CD8-positive, alpha-beta memory T cell (primary cell): ENCODE measurements at places on chromosomes 16 and 17. TPM values are rescaled to one million over a fixed set of nuclear protein-coding genes. Genes with fewer than 3 reads are reported as not detected.
A peak's percentile ranks its signal among the peaks of the same experiment; 100 is the strongest.

PLA2G10 gene
- total RNA-seq = not detected

DNA sequence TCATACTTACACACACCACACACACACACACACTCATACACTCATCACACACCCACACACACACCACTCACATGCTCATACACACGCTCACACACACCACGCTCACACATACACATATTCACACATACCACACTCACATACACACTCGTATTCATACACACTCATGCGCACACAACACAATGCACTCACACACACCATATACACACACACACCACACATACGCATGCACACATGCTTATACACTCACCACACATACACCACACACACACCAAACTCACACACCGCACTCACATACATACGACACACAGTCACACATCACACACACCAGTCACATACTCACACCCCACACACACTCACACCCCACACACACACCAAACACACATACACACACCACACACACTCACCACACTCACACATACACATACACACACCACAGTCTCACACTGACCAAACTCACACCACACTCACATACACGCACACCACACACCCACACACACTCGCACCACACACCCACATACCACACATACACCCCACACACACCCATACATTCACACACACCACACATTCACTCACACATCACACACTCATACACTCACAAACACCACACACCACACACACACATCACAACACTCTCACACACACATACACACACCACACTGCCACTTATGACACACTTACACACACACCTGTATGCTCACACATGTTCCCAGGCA is 88.9 kb downstream of the IRX5 start:
- DNase-seq = no peak
- H3K36me3 ChIP-seq = no peaks in the 10 kb centered on the region
- no peak overlapping the region for H3K4me3 ChIP-seq
- H3K27ac ChIP-seq = no peak overlapping the region

DNA sequence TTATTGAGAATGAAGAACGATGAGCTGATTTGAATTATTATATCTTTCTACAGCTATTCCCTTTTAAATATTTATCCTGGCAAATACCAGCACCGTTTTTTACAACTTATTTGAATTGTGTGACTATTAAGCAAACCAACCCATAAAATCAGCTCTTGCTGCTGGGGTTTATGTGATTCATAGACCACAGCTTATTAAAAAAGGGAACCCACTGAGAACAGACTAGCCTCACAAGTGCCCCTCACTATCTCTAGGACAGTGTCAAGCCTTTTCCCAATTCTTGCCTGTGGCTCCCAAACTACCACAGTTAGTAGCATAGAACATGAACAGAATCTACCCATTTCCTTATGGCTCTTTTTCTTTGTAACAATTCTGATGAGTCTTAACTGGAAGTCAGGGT is 6.1 kb upstream of the LIG3 start:
- H3K4me3 ChIP-seq = no peak overlapping the region
- no peaks in the 10 kb centered on the region for H3K27me3 ChIP-seq
- no peak overlapping the region for H3K27ac ChIP-seq
- no peak for DNase-seq
- no peaks in the 10 kb centered on the region for H3K36me3 ChIP-seq

DNA sequence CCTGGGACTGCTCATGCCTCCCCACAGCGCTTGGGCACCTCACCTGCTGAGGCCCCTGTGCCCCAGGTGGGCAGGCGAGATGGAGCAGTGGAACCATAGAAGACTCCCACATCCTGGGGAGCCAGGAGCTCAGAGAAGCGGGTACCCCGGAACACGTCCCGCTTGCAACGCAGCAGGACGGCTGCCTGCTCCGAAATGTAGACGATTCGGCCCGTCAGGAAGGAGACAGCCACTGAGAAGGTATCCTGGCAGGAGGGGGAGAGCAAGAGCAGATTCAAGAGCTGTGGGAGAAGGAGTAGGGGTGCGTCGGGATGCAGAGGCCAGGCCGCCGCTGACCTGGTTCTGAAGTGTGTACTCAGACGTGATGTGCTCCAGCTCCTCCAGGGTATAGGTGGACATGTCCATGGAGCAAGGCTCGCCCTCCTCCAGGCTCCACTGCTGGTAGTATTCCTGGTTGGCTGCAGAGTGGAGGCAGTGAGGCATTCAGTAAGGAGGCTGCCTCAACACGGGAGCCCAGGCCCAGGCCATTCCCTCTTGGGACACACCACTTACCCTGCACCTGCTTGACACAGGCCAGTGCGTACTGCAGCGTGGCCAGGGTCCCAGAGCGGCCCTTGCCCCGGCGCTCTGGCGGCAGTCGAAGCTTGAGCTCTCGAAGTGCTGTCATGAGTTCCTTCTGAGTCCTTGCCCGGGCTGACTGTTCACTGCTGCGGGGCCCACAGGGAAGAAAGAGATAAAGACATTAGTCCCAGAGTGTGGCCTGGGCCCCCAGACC is 2.6 kb downstream of the PER1 start:
- peak overlapping the region; percentile 100 for H3K27ac ChIP-seq
- DNase-seq = no peak
- H3K27me3 ChIP-seq = no peaks in the 10 kb centered on the region
- peaks cover 53% of the 10 kb centered on the region for H3K36me3 ChIP-seq
- peaks cover 41% of the 10 kb centered on the region for H3K4me1 ChIP-seq

DNA sequence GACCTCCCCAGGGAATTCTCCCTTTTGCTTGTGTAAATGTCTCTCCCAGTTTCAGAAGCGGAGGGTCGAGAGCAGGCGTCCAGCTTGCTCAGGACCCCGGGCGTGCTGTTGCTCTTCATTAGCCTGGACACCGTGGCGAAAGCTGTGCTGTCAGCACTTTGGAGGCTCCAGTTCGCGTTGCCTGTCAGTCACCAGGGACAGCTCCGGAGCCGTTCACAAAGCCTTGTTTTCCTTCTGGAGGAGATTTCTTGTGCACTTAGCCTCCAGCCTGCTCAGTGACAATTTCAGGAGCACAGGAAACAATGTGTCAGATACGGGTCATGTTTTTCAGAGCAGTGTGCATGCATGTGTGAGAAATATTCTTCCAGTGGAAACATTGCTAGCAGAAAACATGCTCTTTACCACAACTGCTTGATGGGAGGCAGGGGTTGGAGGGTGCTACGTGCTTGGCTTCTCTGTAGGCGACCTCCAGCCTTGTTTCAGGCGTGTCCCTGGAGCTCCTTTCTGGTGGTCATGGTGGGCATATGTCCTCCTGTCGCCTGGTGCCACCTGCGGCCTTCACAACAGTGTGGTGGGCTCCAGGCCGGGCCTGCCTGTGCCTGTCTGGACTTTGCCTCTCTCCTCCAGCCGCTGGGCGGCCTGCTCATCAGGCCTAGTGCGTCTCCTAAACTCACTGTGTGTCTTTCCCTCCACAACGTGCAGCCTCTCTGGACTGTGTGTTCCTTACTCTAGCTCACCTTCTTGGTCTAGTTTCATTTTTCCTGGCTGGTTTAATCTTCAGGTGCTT is 29.0 kb downstream of the ZNF750 start:
- no peak for DNase-seq
- peaks cover 7% of the 10 kb centered on the region for H3K36me3 ChIP-seq
- no peak overlapping the region for H3K4me3 ChIP-seq
- no peaks in the 10 kb centered on the region for H3K4me1 ChIP-seq
- H3K27ac ChIP-seq = no peak overlapping the region

- DNase-seq = no peak
- no peak overlapping the region for H3K4me3 ChIP-seq
- H3K27me3 ChIP-seq = no peaks in the 10 kb centered on the region
- H3K4me1 ChIP-seq = no peaks in the 10 kb centered on the region
- H3K27ac ChIP-seq = no peak overlapping the region
- H3K36me3 ChIP-seq = no peaks in the 10 kb centered on the region
Measured at GRCh38 chr16:17585449-17586074, 114.8 kb upstream of the XYLT1 start.

DNA sequence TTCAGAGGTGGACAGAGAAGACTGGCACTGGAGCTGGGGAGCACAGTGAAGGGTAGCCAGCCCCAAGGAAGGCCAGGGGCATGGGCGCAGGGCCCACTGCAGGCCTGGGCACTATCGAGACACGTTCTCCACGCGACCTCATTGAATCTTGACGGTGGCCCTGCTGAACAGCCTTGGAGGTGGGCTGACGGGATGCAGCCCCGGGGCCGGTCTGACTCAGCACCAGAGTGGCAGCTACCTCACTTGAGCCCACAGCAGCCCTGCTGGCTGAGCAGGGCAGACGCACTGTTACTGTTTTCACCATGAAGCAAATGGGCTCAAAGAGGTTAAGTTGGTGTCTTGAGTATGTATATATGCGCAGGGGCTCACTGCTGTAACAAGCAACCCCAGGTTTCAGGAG is 78.8 kb upstream of the FOXF1 start:
- H3K27ac ChIP-seq = no peak overlapping the region
- H3K4me3 ChIP-seq = no peak overlapping the region
- H3K27me3 ChIP-seq = no peaks in the 10 kb centered on the region
- DNase-seq = no peak
- no peaks in the 10 kb centered on the region for H3K4me1 ChIP-seq

DNA sequence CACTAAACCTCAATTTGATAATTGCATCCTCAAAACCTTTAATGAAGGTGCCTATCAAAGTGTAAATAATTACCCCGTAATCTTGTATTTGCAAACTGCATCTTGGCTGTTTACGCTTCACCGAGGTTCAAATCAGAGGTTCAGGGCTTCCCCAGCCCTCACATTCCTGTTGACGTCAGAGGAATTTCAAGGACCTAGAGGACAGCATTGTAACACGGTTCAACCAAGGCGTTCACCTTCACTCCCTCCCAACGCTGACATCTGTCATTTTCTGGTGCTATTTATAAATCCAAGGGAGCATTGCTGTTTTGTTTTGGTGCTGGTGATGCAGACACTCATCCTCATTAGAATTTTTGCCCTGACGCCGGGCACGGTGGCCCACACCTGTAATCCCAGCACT is 691.6 kb upstream of the RBFOX1 start:
- no peaks in the 10 kb centered on the region for H3K27me3 ChIP-seq
- no peak overlapping the region for H3K4me3 ChIP-seq
- H3K36me3 ChIP-seq = no peaks in the 10 kb centered on the region

- H3K36me3 ChIP-seq = no peaks in the 10 kb centered on the region
- DNase-seq = no peak
- H3K4me1 ChIP-seq = peaks cover 21% of the 10 kb centered on the region
- no peak overlapping the region for H3K4me3 ChIP-seq
- H3K27me3 ChIP-seq = no peaks in the 10 kb centered on the region
Measured at GRCh38 chr17:1260086-1260769, 10.0 kb upstream of the BHLHA9 start.

- no peak overlapping the region for H3K27ac ChIP-seq
- peaks cover 3% of the 10 kb centered on the region for H3K27me3 ChIP-seq
- no peaks in the 10 kb centered on the region for H3K36me3 ChIP-seq
- DNase-seq = peak; percentile 74
- H3K4me3 ChIP-seq = no peak overlapping the region
Measured at GRCh38 chr17:44533533-44534246, 23.6 kb upstream of the FZD2 start.

GRCh38 chr17:76252040-76252954 is 12.0 kb upstream of the RNF157 start:
- H3K4me3 ChIP-seq = peak overlapping the region; percentile 42
- H3K4me1 ChIP-seq = peaks cover 52% of the 10 kb centered on the region

DNA sequence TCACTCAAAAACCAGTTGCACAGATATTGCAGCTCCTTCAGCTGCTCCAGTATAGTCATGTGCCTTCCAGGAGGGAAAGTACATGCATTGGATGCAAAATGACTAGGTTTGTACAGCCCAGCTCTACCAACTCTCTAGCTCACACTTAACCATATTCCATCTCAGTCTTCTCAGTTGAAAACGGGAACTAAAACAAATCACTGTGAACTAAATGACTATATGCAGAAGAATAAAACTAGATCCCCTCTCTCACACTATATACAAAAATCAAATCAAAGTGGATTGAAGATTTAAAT is 24.9 kb downstream of the DCUN1D3 start:
- H3K27me3 ChIP-seq = no peaks in the 10 kb centered on the region
- no peaks in the 10 kb centered on the region for H3K36me3 ChIP-seq
- peaks cover 30% of the 10 kb centered on the region for H3K4me1 ChIP-seq
- no peak for DNase-seq
- no peak overlapping the region for H3K27ac ChIP-seq

GRCh38 chr16:67481561-67482232 is 740 bp upstream of the ATP6V0D1 start:
- H3K36me3 ChIP-seq = peaks cover 16% of the 10 kb centered on the region
- peak overlapping the region; percentile 98 for H3K27ac ChIP-seq
- no peaks in the 10 kb centered on the region for H3K27me3 ChIP-seq
- peak overlapping the region; percentile 83 for H3K4me3 ChIP-seq
- peaks cover 28% of the 10 kb centered on the region for H3K4me1 ChIP-seq

DNA sequence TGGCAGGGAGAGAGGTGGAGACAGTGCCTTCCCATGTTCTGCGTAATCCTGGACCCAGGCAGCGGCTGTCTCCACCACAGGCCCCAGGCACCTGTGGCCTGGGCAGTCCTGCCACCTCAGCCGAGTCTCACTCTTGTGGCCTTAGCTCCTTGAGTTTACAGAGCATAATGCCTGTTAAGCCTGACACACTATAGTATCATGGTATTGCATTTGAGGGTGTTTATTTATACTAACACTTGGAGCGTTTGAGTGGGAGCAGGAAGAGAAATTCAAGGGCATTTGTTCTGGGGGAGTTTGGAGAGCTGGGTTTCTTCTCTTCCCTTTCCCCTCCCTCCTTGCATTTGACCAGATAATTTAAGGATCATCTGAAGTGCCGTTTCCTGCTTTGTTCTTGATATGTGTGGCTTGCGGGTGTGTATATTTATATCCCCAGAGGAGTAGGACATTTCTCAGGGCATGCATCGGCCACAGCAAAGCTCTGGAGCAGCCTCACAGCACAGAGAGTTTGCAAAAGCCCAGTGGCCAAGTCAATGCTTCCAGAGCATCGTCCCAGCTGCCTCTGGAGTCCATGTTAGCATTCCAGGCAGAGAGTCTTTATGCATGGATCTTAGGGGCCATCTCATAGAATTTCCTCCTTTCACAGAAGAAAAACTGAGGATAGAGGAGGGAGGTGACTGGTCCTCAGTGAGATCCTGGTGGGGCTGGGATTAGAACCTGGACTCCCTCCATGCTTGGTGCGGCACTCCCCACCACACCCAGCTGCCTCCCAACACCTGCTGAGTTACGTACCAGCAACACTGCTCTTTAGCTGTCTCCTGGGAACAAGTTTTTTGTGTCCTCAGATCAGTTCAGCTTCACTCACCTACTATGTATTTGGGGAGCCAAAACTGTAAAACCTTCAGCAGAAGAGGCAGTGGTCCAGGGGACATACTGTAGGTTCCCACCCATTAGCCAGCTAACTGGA is 222.8 kb downstream of the CCDC182 start:
- H3K4me3 ChIP-seq = no peak overlapping the region
- no peaks in the 10 kb centered on the region for H3K27me3 ChIP-seq
- H3K36me3 ChIP-seq = no peaks in the 10 kb centered on the region
- no peak overlapping the region for H3K27ac ChIP-seq

GRCh38 chr17:45248132-45248957 is 13.5 kb downstream of the SPATA32 start:
- peak overlapping the region; percentile 90 for H3K27ac ChIP-seq
- H3K36me3 ChIP-seq = peaks cover 43% of the 10 kb centered on the region

- H3K36me3 ChIP-seq = no peaks in the 10 kb centered on the region
- H3K4me3 ChIP-seq = no peak within 1 kb of the TSS
- no peak for DNase-seq
- H3K27me3 ChIP-seq = peaks cover 46% of the 10 kb centered on the region
Measured at GRCh38 chr17:7444682-7445618, at the start of gene CHRNB1. TSS of gene CHRNB1 (plus strand) at chr17:7445061. CDS start at chr17:7445128, 67 bp downstream.
